Heart left ventricle (tissue), 16 donors: ENCODE measurements at places on chromosomes 2 and 18. TPM values are rescaled to one million over a fixed set of nuclear protein-coding genes. Genes with fewer than 3 reads are reported as not detected.

DNA sequence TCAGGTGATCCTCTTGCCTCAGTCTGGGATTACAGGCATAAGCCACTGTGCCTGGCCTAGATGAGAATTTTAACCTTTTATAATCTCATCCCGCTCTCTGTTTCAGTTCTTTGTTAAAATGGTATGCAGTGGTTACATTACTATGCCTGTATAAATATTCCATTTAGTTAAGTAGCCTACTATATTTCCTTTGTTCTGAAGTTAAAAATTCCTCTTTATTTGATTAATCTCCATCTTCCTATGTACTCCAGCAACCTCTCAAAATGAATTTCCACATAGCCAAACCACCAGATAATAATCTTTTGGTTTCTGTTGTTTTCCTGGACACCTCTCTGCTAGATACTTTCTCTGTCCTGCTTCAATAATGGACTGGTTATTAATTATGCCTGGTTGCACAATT lies 15.8 kb downstream of the RAB10 start:
- no peak for DNase-seq

- no peak for DNase-seq
These were observed 2.7 kb downstream of the UCN start for GRCh38 chr2:27305516-27305915.

GRCh38 chr2:68282811-68283418 lies 30.6 kb upstream of the PPP3R1 start:
- no peak for DNase-seq

- DNase-seq: no peak
These were observed 66.0 kb upstream of the ST3GAL5 start for GRCh38 chr2:85954590-85955458.

TSPYL6 gene
- total RNA-seq: not detected

DNA sequence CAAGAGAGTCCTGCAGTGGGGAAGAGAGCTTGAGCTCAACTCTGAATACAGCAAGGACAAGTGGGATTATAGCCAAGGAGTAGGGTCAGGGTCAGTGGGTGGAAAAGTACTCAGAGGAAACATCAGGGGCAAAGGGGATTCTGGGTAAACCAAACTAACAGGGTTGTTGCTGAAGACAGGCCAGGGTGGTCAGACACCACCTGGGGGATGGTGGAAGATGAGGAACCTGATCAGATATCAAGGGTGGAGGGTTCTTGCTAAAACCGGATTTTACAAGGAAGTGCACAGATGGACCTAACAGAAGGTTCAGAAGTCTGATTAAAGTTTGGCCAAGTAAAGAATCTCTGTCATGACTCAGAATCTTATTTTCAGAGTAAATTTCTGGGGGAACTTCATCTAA lies 16.5 kb downstream of the OSBPL1A start:
- no peak for DNase-seq

SP140L gene
- 17.6 TPM for total RNA-seq

DNA sequence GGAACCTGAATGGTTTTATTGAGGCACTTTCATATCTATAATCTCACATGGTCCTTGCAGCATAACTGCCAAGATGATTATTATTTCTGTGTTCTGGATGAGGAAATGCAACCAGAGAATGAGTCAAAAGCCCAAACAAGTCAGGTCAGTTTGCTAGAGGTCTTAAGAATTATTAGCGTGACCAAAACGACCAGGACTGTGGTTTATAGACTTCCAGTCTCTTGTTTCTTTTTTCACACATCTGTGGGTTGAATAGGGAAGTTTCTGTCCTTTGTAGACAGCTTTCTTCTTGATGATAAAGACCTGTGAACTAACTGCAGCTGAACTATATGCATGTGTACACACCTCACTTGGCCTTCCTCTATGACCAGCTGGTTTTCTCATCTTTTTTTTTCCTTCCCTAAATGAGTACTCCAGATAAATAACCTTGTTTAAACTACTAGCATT lies 13.9 kb downstream of the ADAM23 start:
- DNase-seq: no peak

SCN9A gene
- total RNA-seq: 3.2 TPM

DNA sequence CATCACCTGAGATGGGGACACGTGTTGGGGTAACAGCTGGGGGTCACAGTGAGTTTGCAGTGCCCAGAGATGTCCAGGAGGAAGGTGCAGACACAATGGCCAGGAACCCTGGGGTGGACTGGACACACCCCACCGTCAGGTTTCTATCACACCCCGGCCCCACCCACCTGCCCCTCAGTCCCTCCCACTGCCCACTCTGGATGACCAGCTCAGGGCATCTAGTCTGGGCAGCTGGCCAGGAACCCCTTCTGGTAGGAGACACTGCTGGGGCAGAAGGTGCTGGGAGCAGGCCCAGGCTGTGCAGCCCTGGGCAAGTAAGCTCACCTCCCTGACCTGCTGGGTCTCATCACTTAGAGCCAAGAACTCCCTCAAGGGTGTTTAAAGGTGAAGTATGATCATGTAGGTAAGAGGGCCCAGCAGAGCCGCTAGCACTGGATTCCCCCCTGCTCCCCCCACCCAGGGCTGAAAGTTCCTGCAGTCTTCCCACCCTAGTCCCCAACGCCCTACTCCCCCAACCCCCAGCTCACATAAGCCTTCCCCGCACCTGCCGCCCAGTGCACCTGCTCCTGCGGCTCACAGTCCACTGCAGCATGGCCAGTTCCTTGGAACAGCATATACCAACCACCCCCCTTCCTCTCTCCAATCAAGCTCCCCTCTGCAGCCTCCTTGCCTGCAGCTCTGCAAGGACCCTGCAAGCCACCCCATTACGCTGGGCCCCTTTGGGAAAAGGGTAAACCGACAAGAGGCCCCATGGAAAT lies 17.3 kb downstream of the BIN1 start:
- DNase-seq: no peak

CYP27C1 gene
- not detected for total RNA-seq

FER1L5 gene
- total RNA-seq: not detected

MARCO gene
- total RNA-seq: 6.7 TPM

BCL2 gene
- 16.1 TPM for total RNA-seq

DNA sequence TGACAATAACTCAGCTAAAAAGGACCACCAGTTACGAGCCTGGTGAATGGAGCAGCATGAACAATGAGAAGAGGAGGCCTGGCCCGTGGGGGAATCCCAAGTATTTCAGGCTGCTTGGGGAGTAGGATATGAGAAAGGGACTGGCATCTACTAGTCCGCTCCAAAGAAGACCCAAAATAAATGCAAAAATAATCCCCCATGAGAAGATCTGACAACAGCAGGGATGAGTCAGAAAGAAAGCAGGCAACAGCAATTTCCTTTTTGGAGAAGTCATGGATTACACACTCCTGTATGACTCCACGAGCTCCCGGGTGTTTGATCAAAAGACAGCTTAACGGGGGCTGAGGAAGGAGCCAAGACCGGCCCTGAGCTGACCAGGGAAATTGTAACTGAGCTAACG lies 111.4 kb downstream of the SOX11 start:
- DNase-seq: no peak

DNA sequence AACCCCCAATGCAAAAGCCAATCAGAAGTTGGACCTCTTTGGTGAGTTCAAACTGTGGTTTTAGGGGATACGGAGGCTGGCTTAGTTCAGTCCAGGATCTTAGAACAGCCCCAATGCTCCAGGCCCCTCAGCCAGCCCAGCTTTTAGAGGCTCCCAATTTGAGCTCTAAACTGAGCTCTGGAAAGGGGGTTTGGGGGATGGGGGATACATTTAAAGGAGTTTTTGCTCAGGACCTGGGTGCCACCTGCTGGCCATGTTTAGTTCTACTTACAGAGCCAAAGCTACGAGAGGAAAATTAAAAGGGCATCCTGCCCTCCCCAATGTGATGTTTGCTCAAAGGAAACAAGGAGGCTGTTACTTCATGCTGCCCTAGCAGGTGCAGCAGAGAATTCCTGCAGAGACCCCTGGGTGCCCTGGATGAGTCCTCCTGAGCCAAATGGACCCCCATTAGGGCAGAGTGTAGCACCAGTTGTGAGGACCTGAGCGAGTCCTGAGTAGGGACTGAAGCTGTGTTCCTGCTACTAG lies 15.9 kb upstream of the TMEM214 start:
- DNase-seq: peak; percentile 36

- no peak for DNase-seq
These were observed 80.7 kb upstream of the CD28 start for GRCh38 chr2:203625701-203626100.

DNA sequence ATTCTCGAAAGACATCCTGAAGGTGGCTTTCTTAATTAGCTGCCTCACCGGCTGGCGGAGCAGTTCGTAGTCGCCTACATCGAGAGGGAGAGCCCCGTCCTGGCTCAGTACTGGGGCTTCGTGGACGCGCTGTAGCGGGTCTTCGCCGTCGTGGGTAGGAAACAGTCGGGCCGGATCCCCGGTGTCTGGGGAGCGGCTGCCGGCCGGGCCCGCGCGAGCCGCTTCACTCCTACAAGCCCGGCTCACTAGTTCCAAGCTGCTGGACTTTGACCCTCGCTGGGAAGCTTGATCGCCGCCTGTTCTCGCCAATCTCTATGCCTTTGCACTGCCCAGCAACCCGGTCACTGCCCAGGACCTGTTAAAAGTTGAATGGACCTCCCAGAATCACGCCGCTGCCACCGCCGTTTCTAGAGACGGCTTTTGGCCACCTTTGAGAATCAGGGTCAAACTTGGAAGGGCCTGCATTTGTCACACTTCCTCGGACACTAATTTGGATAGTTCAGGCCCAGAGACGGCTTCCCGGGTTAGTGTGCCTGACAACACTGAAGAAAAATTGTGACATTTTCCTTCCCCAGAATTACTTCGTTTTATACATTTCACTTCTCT lies 41.4 kb upstream of the AKAIN1 start:
- DNase-seq: peak; percentile 52

DNA sequence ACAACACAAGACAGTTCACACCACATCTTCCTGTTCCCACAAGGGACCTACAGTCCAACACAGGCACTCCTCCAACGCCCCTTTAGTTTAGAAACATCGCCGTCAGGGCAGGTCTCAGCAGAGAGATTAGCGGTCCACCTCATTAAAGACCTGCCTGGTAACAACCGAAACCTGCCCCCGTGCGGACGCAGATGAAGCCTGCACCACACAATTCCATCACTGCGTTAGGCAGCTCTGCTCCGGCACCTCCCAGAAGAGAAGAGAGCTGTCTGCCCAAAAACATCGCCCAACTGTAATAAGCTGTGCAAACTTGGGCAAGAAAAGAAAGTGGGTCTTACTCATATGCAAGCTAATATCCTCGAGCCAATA lies 32.7 kb downstream of the ZNF516 start:
- DNase-seq: no peak

DNA sequence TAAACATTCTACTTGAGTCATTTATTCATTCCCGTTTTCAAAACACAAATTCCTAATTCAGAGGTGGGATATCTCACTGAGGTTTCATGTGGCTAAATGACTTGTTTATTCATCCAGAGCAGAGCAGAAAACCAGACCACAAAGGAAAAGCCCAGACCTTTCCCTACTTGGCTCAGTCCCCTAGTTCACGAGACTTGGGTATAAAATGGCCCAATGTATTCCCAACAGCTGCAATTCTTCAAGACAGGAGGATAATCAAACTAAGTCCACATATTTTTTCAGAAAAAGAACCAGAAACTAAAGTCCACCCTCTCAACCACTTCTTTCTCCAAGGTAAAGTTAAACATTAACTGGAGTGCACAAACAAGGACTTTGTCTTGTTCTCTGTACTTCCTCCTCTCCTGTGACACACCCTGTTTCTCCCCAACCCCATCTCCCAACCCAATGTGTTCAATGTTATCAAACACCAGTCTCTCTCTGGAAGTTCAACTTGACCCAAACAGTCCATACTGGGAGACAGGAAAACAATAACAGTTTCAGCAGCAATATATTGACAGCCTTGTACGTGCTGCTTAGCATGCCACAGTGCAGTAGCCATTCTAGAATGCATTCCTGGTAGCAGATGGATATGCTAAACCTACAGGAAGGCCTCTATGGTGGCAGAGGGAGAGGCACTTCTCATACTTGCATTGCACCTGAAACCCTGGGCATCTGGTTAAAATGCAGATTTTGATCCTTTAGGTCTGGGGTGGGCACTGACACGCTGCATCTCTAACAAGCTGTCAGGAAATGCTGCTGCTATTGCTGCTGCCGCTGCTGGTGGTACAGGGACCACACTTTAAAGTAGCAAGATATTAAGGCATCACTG lies 110.7 kb downstream of the INO80D start:
- DNase-seq: no peak

DNA sequence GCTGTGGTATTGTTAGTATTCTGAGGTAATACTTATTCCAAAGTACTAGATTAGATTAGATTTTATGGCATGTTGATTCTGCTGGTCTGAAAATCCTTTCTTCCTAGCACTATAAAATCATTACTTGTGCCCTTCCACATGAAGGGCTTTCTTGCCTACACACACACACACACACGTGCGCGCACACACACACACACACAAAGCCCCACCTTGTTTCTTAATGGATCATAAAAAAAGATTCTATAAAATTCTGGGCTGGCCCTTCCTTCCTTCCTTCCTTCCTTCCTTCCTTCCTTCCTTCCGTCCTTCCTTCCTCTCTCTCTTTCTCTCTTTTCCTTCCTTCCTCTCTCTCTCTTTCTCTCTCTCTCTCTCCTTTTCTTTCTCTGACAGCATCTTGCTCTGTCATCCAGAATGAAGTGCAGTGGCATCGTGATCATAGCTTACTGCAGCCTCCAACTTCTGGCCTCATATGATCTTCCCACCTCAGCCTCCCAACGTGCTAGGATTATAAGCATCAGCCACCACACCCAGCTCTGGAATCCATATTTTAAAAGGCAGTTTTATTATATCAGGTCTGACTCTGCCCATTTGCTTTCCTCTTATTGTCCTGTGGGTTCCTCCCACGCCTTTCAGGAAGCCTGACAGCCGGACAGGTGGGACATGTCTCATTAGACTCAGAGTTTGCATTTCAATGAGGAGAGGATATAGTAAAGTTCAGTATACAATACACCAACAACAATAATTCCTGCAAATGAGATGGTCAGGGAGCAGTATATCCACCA lies 321.1 kb downstream of the PIK3C3 start:
- DNase-seq: no peak

DNA sequence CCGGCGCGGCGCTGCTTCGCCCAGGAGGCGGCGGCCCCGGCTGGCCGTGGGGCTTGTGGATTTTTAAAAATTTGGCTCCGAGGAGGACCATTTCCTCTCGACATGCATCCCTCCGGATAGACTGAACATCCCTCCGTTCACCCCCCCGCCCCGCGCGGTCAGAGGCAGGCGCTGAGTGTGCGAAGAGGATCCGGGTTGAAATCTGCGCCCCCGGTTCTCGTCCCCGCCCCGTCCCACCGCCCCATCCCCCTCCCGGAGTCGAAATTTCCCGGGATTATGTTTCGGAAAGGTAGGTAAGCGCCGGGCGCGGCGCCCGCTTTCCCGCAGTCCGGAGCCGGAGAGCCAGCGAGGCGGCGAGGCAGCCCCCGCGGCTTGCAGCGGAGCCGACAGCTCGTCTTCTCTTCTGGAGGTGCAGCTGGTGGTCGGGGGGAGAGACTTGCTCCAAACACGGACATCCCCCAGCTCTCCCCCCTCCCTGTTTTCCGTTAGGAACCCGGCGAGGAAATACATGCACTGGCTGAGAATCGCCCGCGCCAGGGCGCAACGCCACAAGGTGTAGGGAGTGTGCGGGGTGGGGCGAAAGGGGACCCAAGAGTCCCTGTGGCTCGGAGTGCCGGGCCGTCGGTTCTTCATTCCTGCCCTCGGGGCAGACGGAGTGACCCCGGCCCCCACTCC lies at the start of gene PRKCE:
PRKCE (plus strand) TSS at position 261 of the 675 bp plus-strand sequence.
- peak; percentile 69 for DNase-seq

CRYBA2 gene
- not detected for total RNA-seq
